Epithelial cell of prostate (primary cell): ENCODE measurements at places on chromosomes 3 and 15.

- DNase-seq, result no peak
These were observed 54.3 kb downstream of the HERC2 start for GRCh38 chr15:28267727-28268126.

GRCh38 chr15:77459031-77459430 lies 38.3 kb downstream of the HMG20A start:
- DNase-seq, result no peak

GRCh38 chr3:60798456-60798855 lies 452.8 kb downstream of the FHIT start:
- DNase-seq, result no peak

- no peak for DNase-seq
These were observed 769 bp upstream of the CSPG4 start for GRCh38 chr15:75713338-75713895.

- DNase-seq, result no peak
These were observed 30.9 kb downstream of the KAT2B start for GRCh38 chr3:20071175-20071574.

GRCh38 chr3:153980252-153980590 lies 141.0 kb upstream of the ARHGEF26 start:
- peak; percentile 31 for DNase-seq

DNA sequence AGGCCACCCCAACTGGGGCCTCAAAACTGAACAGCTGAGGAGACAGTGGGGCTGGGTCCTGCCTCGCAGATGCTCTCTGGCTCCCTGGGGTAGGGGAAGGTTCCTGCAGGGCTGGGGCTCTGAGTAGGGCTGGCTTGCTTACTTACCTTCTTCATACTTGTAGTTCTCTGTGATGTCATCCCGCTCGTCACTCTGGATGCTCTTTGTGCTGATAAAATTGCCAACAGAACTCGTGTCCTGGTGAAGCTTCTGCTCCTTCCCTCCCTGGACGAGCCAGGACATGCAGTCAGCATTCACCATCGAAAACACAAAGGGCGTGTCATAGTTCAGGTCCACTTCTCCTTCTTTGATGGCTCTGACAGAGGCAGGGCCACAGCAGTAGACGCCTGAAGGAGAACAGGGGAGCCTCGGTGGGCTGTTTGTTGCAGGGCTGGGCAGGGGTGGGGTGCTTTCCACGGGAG lies 17.9 kb upstream of the EPB42 start:
- DNase-seq, result no peak

GRCh38 chr15:99059010-99059981 lies 45.6 kb upstream of the SYNM start:
- no peak for DNase-seq

- peak; percentile 84 for DNase-seq
These were observed 37.8 kb upstream of the BCL6 start for GRCh38 chr3:187783098-187783497.

DNA sequence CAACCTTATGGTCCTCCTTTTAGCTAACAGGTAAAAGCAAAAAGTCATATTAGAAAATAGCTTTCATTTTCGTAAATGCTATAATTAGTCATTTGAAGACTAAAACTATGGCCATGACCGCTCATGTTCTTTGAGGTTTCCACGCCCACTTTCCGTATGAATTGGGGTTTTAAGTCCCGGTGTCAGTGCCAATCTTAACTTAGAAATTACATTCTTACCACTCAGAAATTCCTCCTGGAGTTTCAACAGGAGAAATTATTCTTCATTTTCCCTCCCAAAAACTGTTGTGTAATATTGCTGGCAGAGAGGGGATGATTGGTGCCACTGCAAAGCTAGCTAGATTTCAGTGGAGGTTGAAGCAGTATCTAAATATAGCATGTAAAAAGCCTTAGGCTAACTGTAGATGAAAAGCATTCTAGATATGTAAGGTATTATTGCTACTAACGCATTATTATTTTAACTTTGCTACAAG lies 71.0 kb upstream of the MDFIC2 start:
- DNase-seq, result peak; percentile 22

DNA sequence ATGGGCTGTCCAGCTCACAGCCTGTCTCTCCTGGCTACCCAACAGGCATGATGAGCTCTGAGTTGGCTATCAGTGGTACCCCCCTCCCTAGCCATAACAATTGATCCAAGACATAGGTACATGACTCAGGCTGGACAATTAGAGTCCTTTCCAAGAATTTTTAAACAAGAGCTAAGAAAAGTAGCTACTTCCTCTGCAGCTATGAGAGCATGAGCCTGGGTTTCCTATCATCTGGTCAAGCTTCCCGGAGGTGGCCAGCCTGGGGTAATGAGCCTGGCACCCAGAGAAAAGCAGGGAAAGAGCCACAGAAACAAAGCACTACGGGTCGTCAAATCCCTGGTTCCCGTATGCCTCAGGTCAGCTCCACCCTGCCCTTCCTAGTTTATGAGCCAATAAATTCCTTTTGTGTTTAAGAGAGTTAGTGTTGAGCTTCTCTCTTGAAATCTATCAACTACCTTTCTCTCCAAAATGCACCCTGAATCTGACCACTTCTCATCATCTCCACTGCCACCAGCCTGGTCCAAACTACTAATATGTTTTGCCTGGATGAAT lies 2.3 kb upstream of the SLC51B start:
- no peak for DNase-seq

- DNase-seq, result no peak
These were observed 175.0 kb upstream of the PFN2 start for GRCh38 chr3:150145659-150146058.

DNA sequence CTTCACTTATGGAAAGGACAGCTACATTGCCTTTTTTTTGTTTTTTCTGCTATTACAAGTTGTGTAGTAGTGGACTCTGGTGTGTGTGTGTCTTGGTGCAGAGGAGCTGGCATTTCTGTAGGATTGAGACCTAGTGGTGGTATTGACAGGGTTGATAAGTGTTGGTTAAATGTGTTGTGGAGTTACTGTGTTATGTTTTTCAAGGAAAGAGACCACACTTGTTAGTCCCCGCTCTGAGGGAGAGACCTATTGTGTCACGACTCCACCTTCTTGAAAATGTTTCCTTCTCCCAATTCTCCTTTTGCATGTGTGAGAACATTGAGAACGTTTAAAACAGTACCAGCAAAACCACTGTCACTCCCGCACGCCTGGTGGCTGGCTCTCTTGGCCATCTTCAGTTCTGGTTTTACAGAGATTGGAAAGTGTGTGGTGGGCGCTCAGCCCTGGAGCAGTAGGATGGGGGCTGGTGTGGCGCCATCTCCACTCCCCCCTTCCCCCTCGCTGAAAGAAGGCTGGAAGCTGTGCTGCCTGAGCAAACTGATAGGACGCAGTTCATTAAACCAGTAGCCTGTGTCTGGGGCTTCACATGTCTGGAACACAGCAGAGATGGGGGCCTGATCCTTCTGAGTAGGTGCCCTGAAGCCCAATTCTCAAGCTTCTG lies 5.5 kb downstream of the KLF13 start:
- DNase-seq, result no peak

- no peak for DNase-seq
These were observed 1205.0 kb upstream of the EPHA6 start for GRCh38 chr3:95609411-95609810.

DNA sequence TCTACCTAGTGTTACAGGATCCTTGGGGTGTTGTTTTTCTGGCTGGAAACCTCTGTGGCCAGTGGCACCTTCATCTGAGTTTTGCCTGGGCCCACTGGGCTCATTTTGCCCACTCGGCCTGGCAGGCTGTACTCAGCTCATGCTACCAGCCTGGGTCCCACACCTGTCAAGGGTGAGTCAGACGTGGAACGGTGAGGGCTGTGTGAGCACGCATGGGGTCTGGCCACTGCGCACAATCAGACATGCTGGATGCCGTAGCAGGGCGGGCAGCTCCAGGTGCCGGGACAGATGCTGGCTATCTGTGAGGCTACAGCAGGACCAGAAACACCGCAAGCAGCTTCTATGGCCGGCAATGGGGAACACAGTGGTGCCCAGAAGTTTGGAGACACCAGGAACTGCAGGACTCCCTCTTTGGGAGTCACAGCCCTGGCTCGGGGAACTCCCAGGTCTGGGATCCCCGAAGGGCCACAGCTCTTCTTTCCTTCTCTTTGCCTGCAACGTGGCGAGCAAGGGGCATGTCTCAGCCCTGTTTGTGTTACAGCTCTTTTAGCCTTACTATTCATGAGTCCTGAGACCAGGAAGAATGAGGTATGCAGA lies 35.9 kb upstream of the DNAJC13 start:
- DNase-seq, result no peak

GRCh38 chr3:188421836-188422540 lies 268.0 kb downstream of the LPP start:
- DNase-seq, result no peak

GRCh38 chr3:163924600-163924999 lies 1153.7 kb downstream of the SI start:
- no peak for DNase-seq

DNA sequence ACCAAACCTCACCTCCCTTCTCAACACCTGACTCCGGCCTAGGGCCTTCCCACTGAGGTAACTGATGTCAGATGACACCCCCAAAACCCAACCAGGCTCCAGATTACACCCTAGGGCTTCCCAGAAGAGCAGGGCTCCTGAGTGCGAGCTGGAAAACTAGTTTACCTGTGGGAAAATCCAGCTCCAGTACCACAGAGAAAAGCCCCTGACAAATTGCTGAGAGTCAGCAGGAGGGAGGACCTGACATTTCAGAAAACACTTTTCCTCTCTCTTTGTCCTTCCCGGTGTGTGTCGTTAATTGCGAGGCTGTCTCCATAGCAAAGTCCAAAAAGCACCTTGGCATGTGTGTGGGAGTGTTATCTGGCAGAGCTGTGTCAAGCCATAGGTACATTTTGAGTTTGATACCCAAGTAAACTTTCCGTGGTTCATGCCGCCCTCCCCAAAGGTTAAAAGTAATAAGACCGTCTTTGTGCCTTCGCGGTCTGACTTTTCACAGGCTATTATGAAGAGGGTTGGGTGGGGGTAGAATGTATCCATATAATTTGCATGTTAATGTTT lies 79.8 kb upstream of the FNDC3B start:
- no peak for DNase-seq
